ENCODE measurements at places on chromosomes 6 and 20.

- no peak for DNase-seq
Measured at GRCh38 chr6:77633471-77633870, 19.4 kb upstream of the MEI4 start.

DNA sequence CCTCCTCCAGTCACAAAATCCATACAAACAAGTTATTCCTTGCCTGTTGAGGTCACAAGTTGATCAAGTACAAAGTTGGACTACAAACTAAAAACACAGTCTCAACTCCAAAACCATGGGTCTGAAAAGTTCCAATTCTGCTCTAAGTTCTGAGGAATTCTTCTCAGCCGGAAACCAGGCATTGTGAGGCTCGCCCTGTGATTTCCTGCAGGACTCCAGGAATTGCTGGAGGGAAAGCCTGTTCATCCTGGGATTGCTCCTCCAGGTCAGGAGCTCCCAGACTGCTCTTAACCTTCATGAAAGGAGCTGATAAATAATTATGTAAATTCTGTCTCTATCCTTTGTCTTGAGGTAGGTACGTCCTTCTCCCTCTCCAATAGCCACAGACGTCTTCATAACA is 8.5 kb downstream of the TRAM2 start:
- DNase-seq: no peak

DNA sequence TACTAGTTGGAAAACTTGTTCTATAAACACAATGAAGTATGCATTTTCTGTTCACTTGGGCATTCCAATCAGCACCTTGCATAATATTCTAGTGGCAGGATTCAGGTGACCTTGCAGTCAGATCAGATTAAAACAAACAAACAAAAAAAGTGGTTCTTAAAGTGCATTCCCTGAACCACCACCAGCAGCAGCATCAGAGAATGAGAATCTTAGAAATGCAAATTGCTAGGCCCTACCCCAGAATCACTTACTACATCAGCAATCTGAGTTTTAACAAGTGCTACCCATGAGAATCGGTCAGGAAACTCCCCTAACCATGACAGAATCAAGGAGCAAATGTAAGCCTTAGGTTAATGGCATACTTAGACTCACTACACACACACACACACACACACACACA is 41.7 kb downstream of the SNAP25 start:
- no peak for DNase-seq

DNA sequence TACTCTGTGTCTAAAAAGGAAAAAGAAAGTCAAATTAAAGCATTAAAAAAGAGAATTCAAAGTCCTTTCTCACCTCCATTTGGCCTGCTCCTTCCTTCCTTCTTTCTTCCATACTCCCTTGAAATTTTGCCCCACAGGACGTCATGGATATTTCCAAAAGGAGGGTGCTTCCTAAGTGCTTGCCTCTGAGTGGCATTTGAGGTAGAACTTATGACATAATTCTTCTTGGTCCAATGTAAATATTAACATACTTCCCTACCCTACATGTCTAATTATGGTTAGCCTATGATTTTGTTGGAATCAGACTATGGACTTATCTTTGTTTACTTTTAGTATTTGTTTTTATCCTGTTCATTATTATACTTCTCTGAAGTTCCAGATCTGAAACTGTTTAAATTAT is 132.3 kb downstream of the PFDN4 start:
- no peak for DNase-seq

DNA sequence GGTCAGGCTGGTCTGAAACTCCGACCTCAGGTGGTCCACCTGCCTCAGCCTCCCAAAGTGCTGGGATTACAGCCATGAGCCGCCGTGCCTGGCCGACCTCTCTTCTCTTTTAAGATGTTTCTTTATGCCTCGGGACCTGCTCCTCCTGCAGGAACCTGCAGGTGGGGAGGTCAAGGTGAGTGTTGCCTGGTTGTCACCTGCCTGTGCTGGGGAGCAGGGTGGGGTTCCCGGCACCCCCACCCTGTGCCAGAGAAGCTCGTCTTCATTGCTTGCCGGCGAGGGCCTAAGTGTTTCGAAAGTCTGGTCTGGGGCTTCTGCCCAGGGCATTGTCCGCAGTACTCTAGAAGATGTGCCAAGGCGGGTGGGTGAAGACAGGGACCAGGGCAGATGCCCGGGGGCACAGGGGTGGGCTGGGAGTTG is 36.0 kb downstream of the SYNJ2 start:
- no peak for DNase-seq

GRCh38 chr6:1614448-1615150 is 4.9 kb downstream of the FOXC1 start:
- DNase-seq: no peak

DNA sequence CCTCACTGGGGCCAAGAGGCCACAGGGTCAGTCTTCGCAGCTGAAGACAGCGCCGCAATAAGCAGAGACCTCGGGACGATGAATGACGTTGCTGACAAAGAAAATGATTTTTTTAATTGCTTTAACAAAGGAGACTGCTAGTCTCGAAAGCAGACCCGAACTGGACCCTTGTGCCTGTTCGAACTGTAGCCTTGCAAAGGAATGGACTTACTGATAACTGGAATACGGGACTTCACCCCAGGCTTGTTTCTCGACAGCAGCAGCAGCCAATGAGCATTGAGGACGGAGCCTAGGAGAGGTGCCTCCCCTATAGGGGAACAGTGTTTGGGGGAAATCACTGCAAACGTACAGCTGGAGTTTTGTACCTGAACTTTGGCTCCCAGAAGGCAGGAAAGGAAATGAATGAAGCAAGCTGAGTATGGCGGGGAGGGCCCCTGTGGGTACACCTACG is 1.3 kb upstream of the TAF4 start:
- no peak for DNase-seq

DNA sequence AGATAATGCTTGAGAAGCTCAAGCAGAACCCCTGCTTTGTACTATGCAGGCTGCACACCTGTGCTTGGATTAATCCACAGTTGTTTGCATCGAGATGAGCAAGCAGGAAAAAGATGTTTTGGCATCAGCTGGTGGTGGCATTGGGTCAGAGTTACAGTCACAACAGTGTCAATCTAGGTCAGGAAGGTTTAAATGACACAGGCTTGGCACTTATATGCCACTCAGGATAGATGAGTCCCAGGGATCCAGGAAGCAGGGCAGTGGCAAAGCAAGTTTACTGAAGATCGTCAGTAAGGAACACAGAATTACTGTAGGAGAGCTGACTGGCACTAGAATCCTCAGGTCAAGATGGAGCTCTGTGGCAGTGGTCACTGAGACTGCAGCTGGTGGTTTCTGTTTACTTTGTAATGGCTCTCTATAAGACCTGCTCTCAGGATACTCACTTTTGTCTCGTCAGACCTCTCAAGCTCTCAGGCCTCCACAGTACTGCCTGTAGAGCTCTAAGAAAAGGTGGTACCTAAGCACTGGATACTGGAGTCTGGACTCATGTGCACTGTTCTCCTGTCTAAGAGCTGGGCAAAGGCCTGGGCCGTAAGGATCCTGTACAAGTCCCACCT is 110.1 kb upstream of the HS3ST5 start:
- no peak for DNase-seq

DNA sequence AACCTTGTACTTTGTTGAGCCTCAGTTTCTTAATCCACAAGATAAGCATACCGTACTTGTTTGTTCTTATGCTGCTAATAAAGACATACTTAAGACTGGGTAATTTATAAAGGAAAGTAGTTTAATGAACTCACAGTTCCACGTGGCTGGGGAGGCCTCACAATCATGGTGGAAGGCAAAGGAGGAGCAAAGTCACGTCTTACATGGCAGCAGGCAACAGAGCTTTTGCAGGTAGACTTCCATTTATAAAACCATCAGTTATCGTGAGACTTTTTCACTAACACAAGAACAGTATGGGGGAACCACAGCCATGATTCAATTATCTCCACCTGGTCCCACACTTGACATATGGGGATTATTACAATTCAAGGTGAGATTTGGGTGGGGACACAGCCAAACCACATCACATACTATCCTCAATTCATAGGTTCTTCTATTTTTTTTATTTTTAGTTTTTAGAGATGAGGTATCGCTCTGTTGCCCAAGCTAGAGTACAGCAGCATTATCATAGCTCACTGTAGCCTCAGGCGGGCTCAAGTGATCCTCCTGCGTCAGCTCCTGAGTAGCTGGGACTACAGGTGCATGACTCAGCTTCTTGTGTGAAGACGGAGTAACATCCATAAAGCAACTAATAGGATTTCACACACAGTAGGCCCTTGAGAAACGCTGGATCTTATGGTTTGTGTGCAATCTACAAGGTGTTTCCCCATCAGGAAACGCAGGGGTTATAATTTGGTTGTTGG is 76.7 kb upstream of the IYD start:
- DNase-seq: no peak

DNA sequence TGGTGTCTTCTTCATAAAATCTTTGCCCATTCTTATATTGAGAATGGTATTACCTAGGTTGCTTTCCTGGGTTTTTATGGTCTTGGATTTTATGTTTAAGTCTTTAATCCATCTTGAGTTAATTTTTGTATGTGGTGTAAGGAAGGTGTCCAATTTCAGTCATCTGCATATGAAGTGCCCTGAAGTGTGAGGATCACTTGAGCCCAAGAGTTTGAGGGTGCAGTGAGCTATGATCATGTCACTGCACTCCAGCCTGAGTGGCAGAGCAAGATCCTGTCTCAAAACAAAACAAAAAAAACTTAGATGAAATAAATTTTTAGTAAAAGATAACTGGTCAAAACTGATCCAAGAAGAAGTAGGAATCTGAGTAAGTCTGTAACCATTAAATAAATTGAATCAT is 215.4 kb downstream of the TBC1D7 start:
- no peak for DNase-seq

- DNase-seq: no peak
Measured at GRCh38 chr6:157599191-157599590, 218.2 kb downstream of the ZDHHC14 start.

DNA sequence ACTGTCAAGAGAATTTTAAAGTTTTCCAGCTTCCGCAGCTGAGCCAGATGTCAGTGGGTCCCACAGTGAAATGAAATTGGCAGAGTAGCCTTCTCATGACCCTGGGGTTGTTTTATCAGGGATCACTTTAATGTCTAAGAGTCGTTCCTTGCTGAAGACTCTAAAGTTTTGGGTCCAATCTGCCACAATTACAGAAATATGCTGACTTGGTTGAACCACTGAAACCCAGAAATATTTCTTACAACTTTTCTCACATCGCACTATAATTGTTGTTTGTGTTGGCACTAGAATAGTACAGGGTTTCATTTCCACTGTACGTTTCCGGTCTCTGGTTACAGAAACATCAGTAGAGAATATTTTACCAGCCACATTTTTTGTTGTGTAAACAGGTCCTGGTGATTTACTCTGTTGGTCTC is 109.0 kb downstream of the HMGCLL1 start:
- no peak for DNase-seq

DNA sequence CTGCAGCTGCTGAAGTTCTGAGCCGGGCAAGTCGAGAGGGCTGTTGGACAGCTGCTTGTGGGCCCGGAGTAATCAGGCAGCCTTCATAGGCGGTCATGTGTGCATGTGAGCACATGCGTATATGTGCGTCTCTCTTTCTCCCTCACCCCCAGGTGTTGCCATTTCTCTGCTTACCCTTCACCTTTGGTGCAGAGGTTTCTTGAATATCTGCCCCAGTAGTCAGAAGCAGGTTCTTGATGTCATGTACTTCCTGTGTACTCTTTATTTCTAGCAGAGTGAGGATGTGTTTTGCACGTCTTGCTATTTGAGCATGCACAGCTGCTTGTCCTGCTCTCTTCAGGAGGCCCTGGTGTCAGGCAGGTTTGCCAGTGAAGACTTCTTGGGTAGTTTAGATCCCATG is 21.2 kb upstream of the MAPK13 start:
- DNase-seq: no peak

- DNase-seq: no peak
Measured at GRCh38 chr6:152379423-152379822, 257.7 kb downstream of the SYNE1 start.

- no peak for DNase-seq
Measured at GRCh38 chr6:32484614-32484998, 44.9 kb downstream of the HLA-DRA start.

DNA sequence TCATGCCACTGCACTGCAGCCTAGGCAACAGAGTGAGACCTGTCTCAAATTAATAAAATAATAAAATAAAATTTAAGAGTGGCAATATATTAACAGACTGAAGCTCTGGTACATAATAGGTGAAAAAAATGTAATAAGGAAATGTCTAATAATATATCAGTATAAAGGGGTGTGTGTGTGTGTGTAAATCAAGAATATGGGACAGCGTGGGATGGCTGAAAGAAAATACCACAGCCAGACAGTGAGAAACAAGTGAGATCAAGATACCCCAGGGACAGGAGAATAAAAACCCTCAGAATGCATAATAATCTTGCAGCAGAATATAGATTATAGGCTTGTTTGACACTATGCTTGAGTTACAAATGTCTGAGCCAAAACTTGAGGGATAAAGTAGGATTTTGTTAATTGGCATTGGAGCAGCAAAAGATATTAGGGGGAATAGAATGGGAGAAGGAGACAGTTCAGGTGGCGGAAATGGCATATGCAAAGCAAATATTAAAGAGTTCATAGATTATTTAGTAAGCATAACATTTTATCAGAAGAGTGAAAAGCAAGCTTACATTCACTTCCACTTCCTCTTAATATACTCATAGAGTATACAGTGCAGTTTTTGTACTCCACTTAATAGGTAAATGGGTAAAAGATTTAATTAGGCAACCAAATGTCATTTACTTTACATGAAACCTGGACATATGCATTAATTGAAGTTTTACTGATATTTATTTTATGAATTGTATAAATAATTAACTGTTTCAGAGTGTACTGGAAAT is 398.5 kb upstream of the GJE1 start:
- no peak for DNase-seq

DNA sequence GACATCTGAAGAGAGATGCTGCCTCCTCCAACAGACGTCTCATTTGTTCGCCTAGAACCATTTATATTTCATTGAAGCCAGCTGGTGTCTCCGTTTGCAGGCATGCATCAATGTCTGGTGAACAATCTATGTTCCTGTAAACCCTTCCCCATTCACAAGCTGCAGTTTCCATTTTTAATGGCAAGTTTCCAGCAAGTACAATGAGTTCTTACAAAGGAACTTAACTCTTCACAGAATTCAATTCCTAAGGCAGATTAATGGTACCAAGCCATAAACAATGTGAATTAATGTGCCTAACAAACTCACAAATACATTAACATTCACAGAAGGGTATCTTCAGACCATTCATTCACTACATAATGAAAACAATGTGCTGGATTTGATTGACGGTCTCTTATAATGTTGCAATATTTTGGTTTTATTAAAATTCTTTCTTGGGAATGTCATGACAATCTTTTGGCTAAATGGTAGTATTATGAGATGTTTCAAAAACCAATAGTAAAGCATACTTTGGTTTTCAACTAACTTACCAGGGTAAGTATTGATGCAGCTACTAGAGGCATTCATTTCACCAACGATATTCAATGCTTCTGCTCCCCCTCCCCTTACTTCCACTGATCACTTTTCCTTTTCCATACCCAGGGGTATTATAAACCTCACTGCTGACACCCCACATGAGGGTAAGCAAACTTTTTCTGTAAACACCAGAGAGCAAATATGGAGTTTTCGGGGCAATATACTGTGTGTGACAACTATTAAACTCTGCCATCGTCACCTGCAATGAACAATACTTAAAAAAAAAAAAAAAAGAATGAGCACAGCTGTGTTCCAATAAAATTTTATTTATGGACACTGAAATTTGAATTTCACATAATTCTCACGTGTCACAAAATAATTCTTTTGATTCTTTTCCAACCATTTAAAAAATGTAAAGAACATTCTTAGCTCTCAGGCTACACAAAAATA is 4.2 kb downstream of the AKIRIN2 start:
- no peak for DNase-seq

All from stimulated activated CD8-positive, alpha-beta memory T cell treated with anti-CD3 and anti-CD28 coated beads, Interleukin-4, amount 100 ng/mL, for 24 hours (primary cell).